Stimulated activated CD4-positive, alpha-beta T cell treated with anti-CD3 and anti-CD28 coated beads, TNF-alpha, amount 100 ng/mL, for 4 hours (primary cell): ENCODE measurements at places on chromosomes 3 and 15.

GRCh38 chr15:74041311-74041756 lies 41.0 kb downstream of the GOLGA6A start:
- no peak for DNase-seq

GRCh38 chr3:16229681-16230080 lies 35.1 kb downstream of the DPH3 start:
- no peak for DNase-seq

GRCh38 chr15:39685999-39686613 lies 96.5 kb downstream of the FSIP1 start:
- DNase-seq = no peak

DNA sequence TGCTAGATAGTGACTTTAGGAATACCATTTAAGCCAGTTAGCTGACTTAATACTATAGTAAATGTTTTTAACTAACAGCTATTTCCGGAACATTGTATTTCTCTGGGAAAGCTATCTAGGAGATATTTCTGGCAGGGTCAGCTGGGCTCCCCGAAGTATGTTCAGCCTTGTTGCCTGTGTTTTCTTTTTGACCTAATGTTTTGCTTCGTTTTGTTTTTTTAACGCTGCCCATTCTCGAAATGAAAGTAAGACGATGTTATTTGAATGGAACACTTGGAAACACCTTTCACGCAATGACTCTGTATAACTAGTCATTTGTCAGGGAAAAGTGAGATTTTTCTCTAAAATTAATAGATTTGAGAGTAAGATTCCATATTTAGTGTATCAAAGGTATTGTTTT lies 702.9 kb upstream of the NAALADL2 start:
- DNase-seq = no peak

DNA sequence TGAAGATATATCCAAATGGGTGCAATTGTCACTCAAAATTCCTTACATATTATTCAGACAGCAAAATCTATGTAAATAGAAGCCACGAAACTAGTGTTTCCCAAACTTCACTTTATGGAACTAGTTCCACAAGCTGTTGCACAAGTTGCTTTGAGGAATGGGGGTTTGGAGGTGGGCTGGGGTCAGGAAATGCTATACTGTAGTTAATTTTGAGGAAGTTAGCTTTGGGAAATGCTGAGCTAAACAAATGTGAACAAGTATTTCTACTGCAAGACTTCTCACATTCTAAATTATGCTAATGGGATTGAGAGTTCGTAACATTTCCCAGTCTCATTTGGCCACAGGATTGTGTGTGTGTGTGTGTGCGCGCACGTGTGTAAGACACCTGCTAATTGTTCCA lies 28.7 kb upstream of the SAMMSON start:
- DNase-seq = no peak

- no peak for DNase-seq
Observed at GRCh38 chr3:128274837-128275236, 121.6 kb downstream of the EEFSEC start.

- DNase-seq = no peak
Observed at GRCh38 chr3:152519376-152519775, 250.6 kb downstream of the MBNL1 start.

DNA sequence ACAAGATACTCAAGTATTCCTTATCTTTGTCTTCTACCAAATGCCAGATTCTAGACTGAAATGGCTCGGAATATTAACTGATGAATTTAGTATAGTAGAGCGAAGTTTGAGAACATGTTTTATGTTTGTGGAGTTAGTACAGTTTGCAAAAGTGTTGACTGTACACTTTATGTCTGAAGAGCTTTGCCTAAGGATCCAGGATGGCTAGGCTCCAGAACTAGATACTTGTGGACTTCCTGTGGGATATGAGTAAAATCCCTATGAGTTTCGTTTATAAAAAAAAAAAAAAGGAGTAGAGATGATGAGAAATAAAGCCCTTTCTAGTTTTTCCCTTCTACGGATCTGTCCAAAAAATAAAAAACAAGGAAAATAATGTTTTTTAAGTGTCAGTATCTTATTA lies 96.7 kb downstream of the TP63 start:
- no peak for DNase-seq

DNA sequence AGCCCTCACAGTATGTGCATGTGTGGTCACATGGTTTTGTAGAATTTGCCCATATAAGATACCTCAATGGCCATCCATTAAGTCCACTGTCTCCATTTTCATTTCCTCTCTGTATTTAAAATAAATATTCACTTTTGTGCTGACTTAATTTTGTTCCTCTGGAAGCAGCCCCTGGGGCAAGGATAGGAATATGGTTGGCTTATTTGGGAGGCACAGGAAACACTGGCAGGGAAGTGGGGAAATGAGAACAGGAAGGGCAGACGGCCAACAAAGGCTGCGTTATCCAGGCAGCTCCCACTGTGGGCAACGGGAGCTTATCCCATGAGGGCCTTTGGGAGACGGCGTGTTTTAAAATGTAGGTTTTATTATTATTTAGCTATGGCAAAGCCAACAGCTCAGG lies 148.6 kb downstream of the SHQ1 start:
- no peak for DNase-seq

DNA sequence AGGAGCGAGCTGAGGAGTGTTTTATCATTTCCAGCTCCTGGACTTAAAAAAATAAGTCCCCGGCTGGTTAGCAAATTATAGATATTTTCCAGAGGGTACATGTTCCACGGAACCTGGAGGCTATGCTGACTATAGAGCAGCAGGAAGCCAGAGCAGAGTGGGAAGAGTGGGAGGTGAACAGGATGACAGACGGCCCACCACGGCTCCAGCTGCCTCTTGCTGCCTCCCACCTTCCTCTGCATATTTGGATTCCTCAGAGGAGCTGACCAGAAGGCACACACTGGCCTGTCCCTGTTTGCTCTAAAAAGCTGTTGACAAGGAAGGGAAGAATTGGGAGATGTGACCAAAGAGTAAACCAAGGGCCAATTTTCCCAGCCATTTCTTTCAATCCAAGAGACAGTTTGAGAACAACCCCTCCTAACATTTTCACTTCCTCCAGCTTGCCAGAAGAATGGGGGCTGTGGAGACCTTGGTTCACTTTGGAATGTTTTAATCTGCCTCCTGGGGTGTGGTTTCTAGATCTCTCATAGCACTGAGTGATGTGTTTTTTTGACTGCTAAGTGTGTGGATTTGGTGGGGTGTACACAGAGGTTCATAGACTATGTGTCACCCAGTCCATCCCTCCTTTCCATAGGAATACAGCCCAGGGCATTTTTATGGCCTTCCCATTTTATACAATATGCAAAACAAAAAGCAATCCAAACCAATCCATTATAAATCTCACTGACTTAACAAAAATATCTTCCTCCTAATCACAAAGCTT lies 36.8 kb downstream of the HGD start:
- DNase-seq = no peak

GRCh38 chr3:12186515-12187286 lies 28.0 kb upstream of the TIMP4 start:
- no peak for DNase-seq

DNA sequence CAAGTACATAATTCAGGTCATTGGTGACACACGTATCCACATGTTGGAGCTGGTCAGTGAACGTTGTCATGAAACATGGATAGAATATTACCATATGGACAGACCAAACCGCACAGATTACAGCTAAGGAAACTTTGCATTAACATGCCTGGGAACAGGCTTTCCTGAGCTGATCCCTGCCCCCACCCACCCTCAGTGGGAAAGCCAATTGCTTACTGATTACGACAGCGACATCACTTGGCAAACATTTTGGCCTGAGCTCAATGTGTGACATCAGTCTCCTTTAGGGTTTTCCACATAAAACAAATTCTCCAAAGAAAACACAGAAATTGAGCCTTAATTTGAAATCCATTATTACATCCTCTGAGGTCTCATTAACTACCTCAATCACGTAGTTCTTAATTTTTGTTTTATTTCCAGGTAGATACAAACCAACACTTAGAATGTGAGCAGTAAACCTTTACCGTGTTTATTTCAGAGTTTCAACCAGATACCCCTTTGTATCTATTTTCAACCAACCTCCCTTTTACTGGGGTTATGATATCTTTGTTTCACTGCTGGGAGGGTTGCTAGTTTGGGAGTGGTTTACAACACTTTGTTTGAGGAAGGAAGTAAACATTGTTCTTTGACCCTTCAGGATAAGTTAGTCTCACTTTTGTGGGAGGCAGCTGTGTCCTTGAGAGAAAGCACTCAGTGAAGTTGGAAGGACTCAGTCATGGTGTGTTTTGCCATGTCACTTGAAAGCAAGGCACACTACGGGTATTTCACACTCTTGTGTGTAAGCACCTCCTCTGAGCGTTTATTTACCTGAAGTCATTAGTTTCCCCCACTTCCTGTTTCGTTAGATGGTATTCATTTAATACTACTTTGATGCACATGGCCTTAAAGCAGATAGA lies 103.1 kb downstream of the CMSS1 start:
- no peak for DNase-seq

DNA sequence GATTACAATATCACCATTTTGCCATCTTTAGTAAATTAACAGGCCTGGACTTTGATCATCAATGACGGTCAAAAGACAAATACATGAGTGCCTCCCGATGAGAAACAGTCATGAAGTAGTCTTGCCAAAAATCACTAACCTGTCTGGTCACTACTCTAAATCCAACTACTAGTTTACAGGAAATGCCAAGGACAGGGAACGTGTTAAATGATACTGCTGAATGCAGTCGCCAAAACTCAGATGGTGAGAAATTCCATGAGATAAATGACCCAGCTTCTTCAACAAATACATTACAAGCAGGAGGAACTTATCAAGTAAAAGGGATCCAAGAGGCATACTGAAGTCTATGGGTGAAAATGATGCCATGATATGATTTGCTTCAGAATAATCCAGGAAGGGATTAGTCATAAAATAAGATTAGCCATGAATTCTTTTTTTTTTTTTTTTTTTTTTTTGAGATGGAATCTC lies 35.8 kb upstream of the ATP13A3 start:
- no peak for DNase-seq

GRCh38 chr3:106635271-106635670 lies 742.0 kb upstream of the CCDC54 start:
- no peak for DNase-seq

GRCh38 chr15:76753131-76753530 lies 152.0 kb downstream of the SCAPER start:
- DNase-seq = no peak

DNA sequence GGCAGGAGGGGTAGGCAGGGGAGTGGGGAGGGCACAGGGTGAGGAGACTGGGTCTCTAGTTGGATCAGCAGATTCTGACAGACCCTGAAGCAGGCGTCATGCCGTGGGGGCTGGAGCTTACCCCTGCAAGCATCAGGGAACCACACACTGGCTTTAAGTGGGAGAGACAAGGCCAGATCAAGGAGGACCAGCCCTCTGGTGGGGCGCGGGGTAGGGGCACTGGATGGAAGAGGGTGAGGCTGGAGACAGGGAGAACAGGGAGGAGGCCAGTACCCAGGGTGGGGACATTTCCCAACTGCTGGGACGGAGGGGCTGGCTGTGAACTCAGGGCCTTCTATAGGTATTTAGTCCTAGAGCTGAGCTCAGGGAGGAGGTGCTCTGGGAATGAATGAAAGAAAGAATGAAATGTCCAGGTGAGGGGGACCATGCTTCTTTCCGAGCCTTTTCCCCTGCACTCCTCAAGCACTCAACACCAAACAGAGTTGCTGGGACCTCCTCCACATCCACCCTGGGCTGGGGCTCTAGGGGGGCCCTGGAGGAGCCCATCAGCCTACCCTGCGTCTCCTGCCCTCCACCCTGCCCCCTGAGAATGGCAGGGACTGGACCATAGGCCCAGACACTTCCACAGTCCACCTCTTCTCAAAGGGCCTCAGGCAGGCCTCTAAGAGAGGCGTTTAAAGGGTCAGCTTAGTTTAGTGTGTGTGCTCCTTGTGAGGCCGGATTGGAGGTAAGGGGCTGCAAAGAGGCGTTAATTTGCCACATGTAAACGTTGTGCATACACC lies 49.0 kb upstream of the FGD5 start:
- DNase-seq = no peak

DNA sequence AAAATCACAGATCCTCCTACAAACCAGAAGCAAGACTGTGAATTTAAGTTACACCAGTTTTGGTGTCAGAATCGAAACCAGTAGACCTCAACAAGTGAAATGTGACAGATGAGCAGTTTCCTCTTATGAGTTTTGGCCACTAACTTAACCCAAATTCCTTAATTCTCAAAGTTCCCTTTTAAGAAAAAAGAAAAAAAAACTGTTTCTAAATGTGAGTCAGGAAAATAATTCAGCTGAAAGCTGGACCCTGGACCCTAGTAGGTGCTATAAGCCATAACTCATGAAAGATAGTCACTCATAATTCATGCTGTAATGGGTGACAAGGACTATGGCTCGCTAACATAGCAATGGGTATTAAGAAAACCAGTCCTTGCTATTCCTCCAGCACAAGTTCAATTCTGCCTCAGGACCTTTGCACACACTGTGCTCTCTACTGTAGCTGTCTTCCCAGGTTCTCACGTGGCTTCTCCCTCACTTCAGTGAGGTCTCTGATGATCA lies 9.0 kb upstream of the THRB start:
- DNase-seq = no peak

GRCh38 chr3:18208091-18208490 lies 217.0 kb downstream of the SATB1 start:
- DNase-seq = no peak

DNA sequence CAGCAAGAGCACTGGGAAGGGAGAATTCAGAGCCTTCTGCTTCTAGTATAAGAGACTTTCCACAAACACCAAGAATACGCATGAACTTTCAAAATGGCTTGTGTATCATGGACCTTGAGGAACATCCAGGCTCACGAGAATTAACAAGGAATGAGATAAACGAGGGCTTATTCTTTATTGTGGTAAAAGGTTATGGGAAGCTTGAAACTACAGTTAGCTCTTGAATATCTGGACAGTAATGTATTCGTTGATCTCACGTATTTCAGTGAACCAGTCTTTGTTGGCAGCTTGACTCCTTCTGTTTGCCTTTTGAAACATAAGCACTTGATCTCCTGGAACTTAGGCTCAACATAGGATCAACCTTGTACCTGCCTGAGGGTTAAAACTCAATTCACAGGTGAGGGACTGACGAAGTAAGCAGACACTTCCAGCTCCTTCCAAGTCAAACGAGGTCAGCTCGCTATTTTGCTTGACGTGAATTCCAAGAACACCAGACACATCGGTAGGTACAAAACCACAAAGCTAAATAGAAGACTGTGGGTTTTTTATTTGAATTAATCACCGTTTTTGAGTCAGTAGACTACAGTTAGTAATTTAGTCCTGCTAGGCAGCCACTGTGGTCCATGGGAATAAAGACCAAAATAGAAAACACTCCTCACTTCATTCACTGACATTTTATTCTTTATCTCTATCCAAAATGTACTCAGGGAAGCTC lies 30.8 kb downstream of the GALNT15 start:
- no peak for DNase-seq

GRCh38 chr3:150365132-150365604 lies 42.9 kb upstream of the TSC22D2 start:
- DNase-seq = no peak
